ENCODE measurements at places on chromosomes 1 and 21. TPM values are rescaled to one million over a fixed set of nuclear protein-coding genes. Genes with fewer than 3 reads are reported as not detected.

The SMIM1 gene
- total RNA-seq: 0.55 TPM

The S100A12 gene
- total RNA-seq: not detected

The HES4 gene
- 3.7 TPM for total RNA-seq

The PTGER3 gene
- total RNA-seq: 3.0 TPM

The BGLAP gene
- 0.11 TPM for total RNA-seq

The LDLRAD1 gene
- not detected for total RNA-seq

The GOLT1A gene
- not detected for total RNA-seq

The NMNAT1 gene
- total RNA-seq: 13.6 TPM

The LIN28A gene
- not detected for total RNA-seq
